ENCODE measurements at places on chromosomes 2 and 18.

DNA sequence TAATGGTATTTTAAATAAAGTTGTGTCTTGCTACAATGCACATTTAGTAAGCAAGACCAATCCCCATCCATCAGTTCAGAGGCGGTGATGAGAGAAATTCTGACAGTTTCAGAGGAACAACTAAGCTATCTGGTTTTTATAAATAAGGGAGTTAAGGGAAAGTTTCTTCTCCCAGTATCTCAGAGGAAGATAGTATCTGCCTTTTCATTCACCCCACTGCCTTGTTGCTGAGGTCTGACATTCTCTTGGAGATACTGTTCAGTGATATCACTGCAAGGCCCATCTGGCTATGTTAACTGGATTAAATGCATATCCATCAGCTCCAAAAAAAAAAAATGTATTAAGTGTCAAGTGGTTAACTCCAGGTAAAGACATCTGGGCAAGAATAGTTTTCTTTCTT is 47.9 kb downstream of the RBMS1 start:
- no peak for DNase-seq

DNA sequence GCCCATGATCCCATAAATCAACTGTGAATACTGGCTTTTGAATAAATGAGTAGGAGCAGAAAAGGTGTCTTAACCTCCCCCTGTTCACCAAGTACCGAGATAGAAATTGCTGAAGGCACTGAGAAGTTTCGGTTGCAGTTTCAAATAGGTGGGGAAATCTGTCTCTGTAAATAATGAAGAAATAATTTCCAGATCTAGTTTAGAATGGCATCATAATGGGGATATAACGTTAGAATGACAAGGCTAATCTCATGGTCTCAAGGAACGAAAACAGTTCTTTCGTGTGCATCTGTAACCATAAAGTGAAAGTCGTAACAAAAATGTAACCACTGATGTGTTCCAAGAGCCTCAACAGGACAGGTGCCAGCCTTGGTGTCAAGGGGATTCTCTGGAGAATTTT is 49.9 kb upstream of the TMEM18 start:
- no peak for DNase-seq

DNA sequence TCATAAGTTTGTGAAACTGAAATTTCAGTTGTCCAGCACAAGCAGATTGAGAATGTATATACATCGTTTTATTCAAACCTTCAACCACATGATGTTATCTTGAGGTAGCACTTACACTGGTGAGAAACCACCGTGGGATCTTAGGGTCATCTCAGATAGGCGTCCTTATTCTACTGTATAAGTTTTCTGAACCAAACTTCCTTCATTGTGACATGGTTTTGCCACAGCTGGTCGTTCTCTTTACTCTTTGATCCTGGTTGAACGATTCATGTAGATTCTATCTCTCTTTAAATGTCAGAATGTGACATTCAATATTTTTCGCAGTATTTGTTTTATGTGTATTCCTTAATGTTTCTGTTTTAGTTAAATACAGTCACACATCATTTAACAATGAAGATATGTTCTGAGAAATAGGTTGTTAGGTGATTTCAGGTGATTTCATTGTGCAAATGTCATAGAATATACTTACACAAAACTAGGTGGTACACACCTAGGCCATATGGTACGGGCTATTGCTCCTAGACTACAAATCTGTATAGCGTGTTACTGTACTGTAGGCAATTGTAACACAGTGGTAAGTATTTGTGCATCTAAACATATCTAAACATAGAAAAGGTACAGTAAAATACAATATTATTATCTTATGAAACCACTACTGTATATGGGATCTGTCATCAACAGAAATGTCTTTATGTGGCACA is 17.9 kb upstream of the ARHGAP25 start:
- no peak for DNase-seq

- DNase-seq, result no peak
These were observed 216.6 kb downstream of the ZBTB7C start for GRCh38 chr18:48192542-48192941.

DNA sequence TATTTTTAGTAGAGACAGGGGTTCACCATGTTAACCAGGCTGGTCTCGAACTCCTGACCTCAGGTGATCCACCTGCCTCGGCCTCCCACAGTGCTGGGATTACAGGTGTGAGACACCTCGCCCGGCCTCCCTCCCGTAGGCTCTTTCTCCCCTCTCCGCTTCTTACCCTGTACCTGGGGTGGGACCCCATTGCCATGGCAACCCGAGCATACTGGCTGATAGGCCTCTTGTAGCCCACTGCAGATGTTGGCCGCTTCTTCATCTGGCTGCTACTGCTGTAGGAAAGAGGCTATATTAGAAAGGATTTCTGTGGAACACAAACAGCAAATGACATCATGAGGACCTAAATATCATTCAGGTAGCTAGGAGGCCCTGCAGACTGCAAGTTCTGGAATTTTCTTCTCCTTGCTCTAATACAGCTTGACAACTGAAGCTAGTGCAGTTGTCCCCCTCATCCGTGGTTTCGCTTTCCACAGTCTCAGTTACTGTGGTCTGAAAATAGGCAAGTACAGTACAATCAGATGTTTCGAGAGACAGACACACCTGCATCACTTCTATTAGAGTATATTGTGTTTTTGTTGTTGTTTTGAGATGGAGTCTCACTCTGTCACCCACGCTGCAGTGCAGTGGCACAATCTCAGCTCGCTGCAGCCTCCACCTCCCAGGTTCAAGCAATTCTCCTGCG is 51.6 kb upstream of the ASXL2 start:
- DNase-seq, result no peak

- DNase-seq, result no peak
These were observed 304.0 kb downstream of the ZNF521 start for GRCh38 chr18:25047983-25048382.

GRCh38 chr2:202870431-202871299 is 901 bp downstream of the ICA1L start:
- peak; percentile 77 for DNase-seq

DNA sequence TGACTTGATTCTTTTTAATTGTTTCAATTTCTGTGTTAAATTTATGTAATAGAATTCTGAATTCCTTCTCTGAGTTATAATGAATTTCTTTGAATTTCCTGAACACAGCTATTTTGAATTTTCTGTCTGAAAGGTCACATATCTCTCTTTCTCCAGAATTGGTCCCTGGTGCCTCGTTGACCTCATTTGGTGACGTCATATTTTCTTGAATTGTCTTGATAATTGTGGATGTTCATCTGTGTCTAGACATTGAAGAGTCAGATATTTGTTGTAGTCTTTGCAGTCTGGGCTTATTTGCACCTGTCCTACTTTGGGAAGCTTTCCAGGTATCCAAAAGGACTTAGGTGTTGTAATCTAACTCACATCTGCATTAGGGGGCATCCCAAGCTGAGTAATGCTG is 111.4 kb upstream of the LRRTM4 start:
- no peak for DNase-seq

DNA sequence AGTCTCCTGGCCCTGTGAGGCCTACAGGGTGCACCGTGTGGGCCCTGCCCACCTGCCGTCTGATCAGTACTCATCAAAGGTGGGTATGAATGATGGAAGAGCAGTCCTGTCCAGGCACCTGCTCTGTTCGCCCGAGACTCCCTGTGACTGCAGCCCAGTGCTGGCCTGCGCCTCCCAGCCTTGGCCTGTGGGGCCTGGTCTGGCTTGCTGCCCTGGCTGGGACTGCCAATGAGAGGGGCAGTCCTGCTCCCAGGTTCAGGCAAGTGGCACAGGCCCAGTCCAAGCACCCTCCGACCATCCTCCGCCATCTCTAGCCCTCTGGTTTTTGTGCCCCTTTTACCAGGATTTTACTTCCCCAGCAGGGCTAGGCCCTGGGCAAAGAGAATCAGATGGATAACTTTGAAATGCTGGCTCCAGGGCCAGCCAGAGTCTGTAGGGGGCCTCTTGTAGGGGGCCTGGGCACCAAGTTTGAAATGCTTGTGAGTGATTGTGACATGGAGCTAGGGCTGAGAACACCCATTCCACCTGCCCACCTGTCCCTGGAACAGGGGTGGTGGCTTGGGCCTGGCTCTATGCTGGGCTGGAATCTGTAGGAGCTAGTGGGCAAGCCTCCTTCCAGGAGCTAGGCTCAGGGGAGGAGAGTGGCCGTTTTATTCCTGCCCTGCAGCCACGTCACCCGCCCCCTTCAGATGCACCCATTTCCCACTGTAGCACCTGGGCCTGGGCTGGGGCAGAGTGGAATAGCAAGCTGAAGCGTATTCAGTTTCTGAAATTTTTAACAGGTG is 8.7 kb upstream of the HS6ST1 start:
- DNase-seq, result no peak

- no peak for DNase-seq
These were observed 45.9 kb downstream of the FSHR start for GRCh38 chr2:49108436-49108835.

- DNase-seq, result no peak
These were observed 12.8 kb upstream of the GNLY start for GRCh38 chr2:85681372-85681763.

DNA sequence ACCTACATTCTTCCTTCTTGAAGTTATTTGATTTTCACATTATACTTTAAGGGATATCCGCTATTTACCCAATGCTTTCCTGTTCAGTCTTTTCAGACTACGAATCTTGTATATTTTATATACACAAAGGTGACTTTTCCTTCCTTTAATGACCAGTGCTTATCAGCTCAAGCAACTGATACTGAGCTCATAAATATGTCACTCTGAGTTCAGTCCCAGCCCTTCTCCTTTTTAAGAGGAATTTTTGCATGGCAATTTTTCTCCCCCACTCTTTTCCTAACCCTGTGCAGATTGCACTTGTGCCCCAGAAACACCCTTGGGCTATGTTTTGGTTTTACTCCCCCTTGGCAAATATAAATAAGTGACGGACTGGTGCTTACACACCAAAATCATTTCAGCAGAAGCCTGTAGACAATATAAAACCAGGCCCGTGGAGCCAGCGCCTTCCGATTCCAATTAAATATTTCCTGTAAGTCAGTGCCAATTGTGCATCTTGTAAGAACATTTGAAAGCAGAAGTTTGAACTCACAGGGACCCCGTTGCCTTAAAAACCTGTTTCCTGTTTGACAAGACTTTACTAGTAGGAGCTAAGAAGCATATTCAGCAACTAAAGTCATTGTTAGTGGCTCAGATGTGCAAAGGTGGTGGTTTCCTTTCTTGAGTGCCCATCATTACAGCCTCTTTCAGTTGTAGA is 66.3 kb upstream of the GATA6 start:
- DNase-seq, result peak; percentile 40

DNA sequence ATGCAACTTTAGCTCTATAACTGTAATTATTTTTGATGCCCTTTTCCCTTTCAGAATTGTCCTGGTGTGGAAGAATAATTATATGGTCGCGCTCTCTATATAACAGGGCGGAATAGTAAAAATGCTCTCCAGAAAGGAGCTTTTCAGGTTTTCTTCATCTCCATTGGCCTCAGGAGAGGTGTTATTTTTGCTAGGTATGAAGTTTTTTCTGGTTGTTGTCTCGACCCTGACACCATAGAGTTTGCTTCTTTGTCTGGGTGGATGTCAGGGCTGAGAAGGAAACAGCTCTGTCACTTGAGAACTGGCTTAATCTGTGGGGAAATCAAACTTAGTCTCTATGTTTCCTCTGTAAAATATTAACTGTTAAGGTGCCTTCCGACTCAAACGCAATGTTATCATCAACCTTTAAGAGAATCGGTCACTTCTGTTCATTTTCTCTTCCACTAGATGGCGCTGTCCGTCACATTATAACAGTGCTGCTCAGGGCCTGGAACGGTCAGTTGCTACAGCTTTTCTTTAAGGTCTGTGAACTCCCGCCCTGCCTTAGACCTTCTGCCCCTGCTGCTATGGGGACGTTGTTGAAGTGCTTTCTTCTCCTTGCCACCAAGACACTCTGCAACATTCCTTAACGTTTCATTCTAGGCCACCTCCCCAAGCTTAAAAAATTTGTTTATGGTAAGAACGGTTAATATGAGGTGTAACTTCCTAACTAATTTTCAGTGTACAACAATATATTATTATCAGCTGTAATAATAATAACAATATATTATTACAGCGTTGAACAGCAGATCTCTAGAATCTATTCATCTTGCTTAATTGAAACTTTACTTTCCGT is 23.8 kb upstream of the SERPINB12 start:
- peak; percentile 88 for DNase-seq

DNA sequence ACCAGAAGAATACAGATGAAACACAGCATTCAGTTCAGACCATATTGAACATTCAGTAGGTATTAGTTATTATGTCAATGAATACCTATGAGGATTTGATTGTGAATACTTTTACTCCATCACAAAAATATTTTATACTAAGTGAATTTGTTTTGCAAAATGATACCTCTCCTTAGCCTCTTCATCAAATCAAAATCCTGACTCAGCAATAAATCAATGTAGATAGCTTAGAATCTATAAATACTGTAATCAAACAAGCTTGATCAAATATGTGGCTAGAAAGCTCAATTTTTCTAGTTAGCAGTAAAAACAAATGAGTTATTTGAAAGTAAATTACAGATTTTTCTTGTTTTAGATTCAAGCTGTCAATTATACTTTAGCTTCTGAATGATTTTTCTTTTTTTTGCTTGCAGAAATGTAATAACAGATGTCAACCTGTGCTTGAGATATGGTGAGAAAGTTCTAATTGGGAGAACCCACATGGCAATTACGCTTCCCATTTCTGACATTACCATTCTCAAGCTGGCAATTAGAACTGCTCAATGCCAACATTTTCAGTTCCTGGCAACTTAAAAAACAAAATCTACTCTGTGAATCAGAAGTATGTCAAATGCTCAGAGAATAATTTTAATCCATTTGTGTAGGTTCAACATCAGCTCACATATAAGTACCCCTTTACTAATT is 109.6 kb downstream of the PRELID3A start:
- no peak for DNase-seq

DNA sequence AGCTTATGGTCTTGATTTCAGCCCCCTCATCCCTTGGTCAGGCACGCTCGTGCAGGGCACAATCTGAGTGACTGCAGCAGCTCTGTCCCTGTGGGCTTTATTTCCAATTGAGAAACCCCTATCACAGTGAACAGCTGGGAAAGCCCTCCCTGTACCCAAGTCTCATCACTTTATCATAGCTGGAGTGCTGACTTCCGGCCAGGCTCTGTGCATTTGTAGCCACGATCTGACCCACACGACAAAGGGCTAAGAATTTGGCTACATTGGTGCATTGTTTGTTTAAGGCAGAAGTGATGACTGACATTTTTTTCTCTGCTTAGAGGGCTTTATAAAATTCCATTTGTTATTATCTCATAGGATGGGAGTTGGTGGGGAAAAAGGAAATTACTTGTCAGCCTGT is 184.4 kb downstream of the KCNS3 start:
- DNase-seq, result peak; percentile 17

GRCh38 chr2:236754271-236754944 is 184.8 kb downstream of the ACKR3 start:
- DNase-seq, result no peak

DNA sequence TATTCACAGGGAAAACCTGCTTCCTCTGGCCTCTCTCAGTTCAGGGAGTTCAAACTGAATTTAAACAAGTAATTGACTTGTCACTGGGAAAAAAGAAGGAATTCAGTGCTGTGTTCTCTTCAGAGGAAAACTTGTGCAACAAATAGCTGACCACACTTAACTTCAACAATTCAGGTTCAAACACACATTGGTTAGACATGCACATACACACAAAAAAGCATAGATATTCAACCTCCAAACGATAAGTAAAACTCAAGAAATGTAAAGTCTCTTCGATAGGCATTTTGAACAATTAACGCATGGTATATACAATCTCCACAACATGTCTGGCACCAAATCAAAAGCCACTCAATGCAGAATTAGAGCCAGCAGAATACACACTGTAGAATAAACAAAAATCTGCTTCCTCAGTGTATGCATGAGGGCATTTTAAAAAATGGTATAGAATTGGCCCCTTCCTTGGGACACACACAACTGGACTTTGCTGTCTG is 269.0 kb downstream of the TCF4 start:
- DNase-seq, result no peak

GRCh38 chr2:226270285-226271058 is 529.1 kb downstream of the IRS1 start:
- no peak for DNase-seq

- DNase-seq, result peak; percentile 20
These were observed 112.8 kb downstream of the CELF4 start for GRCh38 chr18:37452682-37453385.

Measured in OCI-M1 (cell line).